ENCODE measurements at places on chromosomes 16 and 17.

GRCh38 chr17:60169921-60170817 lies 20.4 kb downstream of the CA4 start:
- DNase-seq: peak; percentile 29

DNA sequence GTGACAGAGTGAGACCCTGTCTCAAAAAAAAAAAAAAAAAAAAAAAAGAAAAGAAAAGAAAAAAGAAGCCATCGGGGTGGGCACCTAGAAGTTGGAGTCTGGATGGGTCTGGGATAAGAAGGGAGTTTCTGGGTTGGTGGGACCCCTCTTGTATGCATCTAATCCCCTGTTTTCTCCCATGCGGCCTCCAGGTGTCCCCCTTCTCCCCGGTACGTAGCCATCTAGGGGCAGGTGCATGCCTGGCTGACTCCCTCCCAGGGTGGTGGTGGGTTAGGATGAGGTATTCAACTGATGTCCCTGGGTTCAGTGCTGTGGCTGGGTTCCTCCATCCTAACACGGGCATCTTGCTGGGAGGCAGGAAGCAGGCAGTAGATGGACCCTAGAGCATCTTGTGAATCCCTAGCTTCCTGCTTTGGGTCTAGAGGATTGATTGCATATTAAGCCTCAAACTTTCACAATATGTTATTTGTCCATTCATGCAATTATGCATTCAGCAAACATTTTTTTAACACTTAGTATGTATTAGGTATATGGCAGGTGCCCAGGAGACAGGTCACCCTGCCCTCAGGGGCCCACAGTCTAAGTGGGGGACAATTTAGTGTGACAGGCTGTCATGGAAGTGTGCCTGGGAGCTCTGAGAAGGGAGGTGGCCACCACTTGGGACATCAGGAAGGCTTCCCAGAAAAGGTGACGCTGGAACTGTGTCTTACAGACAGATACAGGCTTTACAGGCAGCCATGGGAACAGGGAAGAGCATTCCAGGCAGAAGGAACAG lies 13.1 kb downstream of the FMNL1 start:
- no peak for DNase-seq

DNA sequence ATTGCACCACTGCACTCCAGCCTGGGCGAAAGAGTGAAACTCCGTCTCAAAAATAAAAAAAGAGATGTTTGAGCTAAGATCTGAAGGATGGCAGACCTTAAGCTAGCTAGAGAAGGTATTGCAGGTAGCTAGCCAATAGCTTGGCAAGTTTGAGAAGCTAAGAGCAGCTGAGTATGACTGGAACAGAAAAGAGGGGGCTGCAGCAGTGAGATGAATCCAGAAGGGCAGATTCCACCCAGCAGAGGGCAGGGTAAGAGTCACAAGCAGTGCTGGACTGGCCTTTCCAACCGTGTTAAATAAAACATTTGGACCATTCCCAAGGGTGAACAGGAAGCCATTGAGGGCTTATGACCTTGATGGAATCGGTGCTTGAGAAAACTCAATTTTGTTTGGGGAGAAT lies 5.7 kb upstream of the PHAF1 start:
- DNase-seq: peak; percentile 70

DNA sequence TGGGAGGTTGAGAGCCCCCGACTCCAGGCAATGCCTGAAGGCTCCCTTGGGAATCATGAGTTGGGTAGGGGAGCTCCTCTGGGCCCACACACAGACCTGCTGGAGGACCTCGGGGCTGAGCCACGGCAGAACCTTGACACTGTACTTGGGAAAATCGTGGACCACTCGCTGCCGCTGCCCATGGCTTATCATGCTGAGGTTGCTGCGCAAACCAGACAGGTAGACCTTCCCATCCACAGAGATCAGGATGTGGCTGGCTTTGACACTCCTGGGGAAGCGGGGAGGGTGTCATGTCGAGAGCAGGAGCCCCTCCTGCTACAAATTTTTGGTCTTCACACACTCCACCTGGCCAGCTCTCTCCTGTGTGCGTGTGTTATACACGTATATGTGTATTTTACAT lies 7.2 kb upstream of the LIMD2 start:
- no peak for DNase-seq

DNA sequence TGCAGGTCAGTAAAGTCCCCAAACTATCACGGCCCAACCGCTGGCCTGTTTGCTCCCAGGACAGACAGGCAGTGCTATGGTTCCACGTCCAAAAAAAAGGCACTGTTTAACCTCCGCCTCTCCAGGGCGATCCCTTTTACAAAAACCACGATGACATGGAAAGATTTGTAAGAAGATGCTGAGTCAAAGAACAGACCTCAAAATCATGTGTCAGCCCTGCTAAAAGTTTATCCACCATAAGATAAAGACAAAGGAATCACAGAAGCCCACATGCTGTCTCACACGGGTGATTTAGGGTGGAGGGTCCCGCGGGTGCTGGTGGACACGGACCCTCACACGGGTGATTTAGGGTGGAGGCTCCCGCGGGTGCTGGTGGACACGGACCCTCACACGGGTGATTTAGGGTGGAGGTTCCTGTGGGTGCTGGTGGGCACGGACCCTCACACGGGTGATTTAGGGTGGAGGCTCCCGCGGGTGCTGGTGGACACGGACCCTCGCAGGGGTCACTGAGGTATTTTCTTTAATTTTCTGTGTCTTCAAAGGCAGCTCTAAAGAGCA lies 117.2 kb upstream of the METRNL start:
- DNase-seq: peak; percentile 17

- no peak for DNase-seq
Observed at GRCh38 chr17:41914358-41914766, 4.4 kb downstream of the ACLY start.

GRCh38 chr17:58615768-58616659 lies 75.8 kb downstream of the TEX14 start:
- no peak for DNase-seq

DNA sequence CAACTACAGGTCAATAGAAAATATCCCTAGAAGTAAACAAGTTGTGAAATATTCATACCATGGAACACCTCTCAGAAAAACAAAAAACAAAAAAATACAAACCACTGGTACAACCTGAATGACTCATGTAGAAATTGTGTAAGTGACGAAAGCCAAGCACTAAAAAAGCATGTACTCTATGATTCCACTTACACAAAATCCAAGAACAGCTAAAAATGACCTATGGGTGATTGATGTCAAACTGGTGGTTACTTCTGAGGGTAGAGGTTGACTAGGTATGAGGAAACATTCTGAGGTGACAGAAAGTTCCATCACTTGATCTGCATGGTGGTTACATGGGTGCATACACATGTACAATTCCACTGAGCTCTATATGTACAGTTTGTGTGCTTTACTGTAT lies 31.1 kb downstream of the DHRS7C start:
- DNase-seq: no peak

DNA sequence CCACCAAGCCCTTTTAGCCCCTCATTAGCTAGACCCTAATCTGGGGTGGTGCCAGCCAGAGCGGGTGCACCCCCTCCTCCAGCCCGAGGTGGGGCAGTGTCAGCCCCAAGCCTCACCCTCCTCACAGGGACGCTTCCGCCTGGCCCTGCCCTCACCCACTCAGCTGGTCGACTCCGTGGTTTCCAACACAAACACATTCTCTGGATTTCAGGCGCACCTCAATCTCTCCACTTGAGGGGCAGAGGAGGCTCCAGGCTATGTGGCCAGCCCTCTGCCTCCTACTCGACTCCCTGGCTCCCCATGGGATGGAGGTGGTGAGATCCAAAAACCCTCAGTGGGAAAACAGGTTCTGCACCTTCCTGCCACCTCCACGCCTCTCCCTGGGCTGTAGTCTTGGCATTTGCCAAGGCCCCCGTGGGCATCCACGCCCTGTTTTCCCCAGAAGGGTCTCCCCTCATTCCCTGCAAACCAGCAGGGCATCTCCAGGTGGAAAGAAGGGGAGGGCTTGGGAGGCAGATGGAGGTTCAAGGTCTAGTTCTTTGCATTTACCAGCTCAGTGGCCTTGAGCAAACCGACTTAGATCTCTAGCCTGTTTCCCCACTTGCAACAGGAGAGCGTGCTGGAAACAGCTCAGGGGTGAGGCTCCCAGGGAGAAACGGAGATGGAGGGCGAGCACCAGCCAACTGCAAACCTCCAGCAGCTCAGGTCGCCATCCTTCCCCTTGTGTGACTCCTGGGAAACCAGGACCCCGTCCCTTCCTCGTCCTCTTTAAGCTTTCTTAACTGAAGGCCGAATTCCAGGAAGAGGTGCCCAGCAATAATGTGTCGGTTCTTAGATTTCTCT lies 1.7 kb downstream of the EMP2 start:
- peak; percentile 43 for DNase-seq

GRCh38 chr16:19522397-19522732 lies 467 bp upstream of the GDE1 start:
- DNase-seq: no peak
